ENCODE measurements at places on chromosomes 4 and X.

- DNase-seq = no peak
Measured at GRCh38 chr4:158827543-158827981, 58.7 kb downstream of the FNIP2 start.

DNA sequence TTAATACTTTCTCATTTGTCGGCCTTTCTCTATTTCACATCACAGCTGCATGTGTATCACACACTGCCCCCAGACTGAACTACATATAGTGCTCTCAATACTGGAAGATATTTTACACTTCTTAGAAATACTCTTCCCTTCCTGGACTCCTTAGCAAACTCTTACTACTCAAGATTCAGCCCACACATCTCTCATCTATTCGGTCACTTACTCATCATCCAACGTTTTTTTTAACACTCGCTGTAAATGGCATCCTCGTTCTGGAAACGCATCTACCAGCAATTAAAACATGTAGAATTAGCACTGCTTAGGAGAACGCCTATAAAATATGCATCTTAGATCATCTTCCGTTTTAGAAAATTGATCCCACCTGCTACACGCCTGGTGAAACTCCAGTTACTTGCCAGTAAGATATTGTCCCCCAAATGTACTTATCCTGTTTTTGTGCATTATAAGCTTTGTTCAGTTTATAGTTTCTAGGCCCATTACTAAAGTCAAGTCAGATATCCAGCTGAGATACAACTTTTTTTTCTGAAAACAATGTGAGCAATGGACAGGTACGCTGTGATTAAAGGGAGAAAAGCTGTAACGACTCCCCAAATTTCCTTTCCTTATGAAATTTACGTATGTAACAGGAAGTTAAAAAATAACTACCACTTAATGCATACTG, 1.0 kb downstream of the LRP2BP start:
- peak; percentile 11 for DNase-seq

DNA sequence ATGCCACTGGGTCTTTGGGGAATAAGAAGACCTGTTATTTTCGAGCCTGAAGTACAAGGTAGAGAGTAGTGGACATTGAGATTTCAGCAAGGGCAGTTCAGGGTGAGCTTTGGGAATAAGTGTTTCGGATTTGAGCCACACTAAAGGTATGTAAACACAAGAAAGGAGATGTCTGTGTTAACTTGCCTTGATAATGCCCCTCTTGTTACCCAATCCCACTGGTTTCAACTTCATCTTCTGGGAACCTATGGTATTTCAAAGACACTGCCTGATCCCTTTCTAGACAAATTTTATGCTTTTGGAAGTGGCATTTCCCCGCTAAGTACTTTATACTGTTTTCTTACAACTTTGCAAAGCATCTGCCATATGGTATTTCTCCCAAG, 79.4 kb downstream of the SLC9A6 start:
- DNase-seq = no peak

DNA sequence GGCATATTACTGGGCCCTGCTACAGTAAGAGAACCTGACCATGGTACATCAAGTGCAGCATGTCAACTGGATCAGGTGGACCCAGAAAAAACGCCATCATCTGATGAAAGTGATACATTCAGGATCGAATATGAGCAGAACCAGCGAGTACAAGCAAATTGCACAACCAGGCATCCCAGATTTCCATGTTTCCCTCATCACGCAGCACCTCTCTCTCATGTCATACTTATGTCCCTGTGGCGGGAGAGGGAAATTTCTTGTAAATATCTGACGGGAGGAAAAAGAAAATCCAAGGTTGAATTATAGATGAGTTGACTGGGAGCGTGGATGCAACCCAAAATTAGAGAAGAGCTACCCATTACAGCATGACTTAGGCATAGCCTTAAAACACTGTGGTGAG, 608.5 kb upstream of the FAT1 start:
- no peak for DNase-seq

- DNase-seq = peak; percentile 0
Measured at GRCh38 chrX:152343306-152343705, 107.8 kb downstream of the GABRA3 start.

- DNase-seq = no peak
Measured at GRCh38 chr4:104500442-104500841, 5.7 kb upstream of the CXXC4 start.

DNA sequence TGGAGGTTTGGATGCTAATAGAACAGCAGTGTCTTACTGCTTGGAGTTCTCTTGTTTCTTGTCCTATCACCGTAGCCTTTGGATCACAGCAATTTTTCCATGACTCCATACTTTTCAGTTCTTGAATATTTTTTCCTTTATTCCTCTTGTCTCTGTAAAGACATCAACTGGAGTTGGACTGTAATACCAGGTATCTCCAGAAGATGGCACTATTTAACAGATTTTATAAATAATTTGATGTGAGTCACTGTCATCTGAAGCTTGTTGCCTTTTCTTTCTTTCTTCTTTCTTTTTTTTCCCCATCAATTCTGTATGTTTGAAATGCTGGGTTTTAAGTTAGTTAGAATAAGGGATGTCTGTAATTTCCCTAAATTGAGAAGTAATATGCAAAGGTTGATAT, 24.1 kb downstream of the HPRT1 start:
- peak; percentile 58 for DNase-seq

DNA sequence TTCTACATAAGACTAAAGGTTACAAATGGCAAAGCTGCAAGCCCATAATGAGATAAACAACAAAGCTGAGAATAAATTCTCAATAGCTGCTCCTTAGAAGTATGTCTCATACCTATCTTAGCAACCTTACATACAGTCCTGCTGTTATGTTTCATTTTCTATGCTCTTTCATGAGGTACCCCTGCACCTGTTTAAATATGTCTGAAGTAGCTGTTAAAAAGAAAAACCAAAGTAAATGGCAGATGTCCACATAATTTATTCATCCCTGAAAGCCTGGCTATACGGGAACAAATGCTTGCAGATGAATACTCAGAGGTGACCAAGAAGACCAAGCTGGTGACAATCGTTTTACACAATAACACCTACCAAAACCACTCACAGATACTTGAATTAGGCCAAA, 22.5 kb downstream of the PPA2 start:
- no peak for DNase-seq

- peak; percentile 81 for DNase-seq
Measured at GRCh38 chr4:76147454-76148141, 599 bp downstream of the NUP54 start.

DNA sequence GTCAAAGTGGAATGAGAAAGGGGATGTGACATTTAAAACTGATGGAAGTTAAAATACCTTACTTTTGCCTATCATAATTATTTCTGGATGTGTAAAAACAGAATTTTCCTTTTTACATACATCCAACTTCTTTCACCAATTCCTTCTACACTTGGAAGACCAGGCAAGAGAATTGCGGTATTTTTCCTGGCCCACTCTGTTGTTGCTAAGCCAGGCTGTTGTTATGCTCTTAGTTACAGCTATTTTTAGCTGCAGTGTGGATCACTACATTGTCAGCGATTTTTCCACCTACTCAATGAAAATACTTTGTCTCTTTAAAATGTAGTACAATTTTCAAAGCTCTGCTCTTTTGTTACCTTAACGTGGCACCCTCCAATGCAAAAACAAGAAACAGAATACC, 43.4 kb downstream of the NKX6-1 start:
- no peak for DNase-seq

Data from fibroblast of upper back skin (primary cell).